ENCODE measurements at places on chromosomes 11 and 22.

DNA sequence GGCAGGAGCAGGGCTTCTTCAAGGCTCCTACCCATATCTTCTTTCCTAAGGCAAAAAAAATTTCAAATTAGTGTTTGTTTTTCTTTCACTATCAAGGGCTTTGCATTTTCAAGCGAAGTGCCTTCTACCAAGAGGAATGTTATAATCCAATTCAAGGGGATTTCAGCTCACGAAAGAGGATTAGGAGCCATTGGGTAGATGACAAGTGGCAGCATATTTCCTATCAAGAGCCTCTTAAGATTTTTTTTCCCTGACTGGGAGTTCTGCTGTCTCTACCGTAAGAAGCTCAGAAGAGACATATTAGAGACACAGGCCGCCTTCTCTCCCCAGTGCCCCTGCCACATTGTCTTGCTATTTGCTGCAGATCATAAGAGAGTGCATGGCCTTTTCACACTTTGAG lies 55.9 kb upstream of the BMAL1 start:
- DNase-seq, result no peak

- no peak for DNase-seq
Observed at GRCh38 chr11:45563171-45563570, 102.3 kb downstream of the CHST1 start.

DNA sequence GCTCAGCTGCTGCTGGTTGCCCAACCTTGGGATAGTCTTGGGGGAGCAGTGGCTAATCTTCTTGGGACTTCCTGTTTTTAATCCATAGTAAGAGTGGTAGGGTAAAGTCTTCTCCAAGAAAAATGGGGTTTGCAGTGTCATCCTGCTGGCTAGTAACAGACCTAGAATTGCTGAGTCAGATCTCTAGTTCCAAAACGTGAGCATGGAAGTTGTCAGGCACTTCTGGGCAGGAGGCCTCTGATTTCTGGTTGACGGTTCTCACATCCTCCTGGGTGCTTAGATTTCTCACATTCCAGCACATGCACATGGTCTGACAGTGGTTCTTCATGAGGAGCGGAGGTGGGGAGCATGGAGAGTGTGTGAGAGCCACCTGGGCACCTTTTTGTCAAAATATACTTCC lies 410.0 kb downstream of the OPCML start:
- DNase-seq, result no peak

- no peak for DNase-seq
Observed at GRCh38 chr22:37552524-37553163, 7.6 kb upstream of the CDC42EP1 start.

DNA sequence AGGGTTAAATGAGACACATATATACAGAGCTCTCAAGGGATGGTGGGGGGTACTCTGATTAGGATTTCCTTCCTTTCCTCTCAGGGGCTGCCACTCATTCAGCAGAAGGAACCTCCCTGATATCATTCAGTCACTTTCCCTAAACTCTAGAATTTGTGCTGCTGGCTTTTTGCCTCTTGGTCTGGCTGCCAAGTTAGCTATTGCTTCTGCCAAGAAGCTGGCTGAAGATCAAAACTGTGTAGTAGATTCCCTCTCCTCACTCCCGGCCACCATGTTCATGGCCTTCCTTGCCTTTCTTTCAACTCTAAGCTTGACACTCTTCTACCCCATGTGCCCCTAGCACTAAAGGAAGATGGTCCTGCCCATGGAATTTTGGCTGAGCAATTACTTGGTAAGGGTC lies 18.7 kb downstream of the SLC6A5 start:
- DNase-seq, result no peak

DNA sequence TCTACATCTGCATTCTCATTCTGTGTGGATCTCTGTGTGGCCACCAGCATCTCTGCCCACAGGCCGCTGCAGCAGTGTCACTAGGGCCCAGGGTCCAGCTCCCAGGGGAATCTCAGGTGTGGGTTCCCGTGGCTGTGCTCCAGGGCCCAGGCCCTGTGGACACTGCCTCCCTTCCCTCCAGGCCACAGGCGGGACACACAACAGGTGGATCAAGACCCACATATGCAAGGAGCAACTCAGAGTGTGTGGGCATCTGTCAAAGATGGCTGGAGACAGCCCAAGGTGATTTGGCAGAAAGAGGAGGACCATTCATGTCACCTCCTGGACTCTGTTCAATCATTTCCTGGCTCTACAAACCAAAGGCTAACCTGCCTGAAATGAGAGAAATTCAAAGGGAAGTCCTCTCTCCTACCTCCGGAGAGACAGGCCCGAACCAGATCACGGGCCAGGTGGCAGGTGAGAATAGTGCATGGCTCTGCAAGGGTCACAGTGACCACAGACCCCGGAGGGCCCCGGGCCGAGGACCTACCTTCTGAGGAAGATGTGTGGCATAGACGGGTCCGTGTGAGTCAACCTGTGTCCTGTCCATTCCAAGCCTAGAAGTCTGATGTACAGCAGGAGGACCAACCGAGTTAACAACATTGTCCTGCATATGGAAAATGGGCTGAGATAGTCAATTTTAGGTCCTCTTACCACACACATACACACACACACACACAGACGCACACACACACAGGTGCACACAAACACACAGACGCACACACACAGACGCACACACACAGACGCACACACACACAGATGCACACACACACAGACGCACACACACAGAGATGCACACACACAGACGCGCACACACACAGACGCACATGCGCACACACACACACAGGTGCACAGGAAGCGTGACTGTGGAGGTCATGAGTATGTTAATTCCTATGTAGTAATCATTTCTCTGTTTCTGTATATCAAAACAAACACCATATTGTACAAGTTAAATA lies 1068.5 kb downstream of the BRD1 start:
- no peak for DNase-seq

- no peak for DNase-seq
Observed at GRCh38 chr11:86941077-86941870, 13.9 kb downstream of the FZD4 start.

DNA sequence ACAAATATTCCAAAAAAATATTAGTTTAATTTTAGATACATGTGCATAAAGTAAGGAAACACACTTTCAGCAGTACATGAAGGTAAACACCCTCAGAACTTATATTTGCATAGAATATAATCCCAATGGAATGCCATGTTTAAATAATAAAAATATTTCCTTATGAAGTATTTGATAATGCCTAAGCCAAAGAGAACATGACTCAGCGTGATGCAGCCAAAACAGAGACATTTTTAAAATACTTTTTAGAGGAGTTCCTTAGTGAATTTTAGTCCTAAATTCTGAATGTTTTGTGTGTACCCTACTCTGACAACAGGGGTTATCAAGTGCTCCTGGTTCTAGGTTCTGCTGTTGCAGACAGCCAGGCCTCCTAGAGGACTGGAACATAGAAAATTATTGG lies 39.1 kb upstream of the POU2AF2 start:
- DNase-seq, result no peak

GRCh38 chr11:11265994-11266606 lies 87.0 kb downstream of the CSNK2A3 start:
- DNase-seq, result peak; percentile 59

GRCh38 chr22:50186761-50187523 lies 1.2 kb downstream of the TRABD start:
- DNase-seq, result no peak

GRCh38 chr11:46331282-46331984 lies 15.8 kb upstream of the DGKZ start:
- no peak for DNase-seq

- no peak for DNase-seq
Observed at GRCh38 chr22:28923826-28924732, 40.7 kb downstream of the ZNRF3 start.

DNA sequence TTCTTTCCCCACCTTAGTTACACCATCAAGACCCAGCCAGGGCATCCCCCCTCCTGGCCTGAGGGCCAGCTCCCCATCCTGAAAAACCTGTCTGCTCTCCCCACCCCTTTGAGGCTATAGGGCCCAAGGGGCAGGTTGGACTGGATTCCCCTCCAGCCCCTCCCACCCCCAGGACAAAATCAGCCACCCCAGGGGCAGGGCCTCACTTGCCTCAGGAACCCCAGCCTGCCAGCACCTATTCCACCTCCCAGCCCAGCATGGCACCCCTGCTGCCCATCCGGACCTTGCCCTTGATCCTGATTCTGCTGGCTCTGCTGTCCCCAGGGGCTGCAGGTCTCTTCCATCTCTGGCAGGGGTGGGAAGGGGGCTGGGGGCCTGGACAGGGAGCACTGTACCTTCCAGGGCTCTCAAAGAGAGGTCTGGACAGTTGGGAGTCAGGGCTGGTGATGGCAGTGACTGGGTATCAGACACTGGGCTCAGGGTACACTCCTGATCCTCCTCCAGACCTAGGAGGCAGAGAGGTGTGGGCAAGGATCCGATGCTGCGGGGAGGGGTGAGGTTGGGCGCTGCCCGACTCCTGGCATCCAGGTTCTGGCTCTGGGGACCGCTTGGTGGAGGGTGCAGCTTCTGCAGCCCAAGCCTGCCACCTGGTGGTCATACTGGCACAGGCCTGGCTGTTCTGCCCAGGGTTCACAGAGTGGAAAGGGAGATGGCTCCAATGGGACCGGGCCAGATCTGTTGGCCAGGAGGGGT lies at the start of gene UPK2:
Gene UPK2, plus strand, starts transcription at position 205 of the 753 bp plus-strand sequence. Its CDS starts 53 bp downstream, at position 258.
- peak; percentile 98 for DNase-seq

- no peak for DNase-seq
Observed at GRCh38 chr11:111272420-111272819, 25.9 kb upstream of the POU2AF3 start.

- DNase-seq, result no peak
Observed at GRCh38 chr11:22190827-22191463, 1.9 kb upstream of the ANO5 start.
